Renal pelvis (tissue), 12 donors: ENCODE measurements at places on chromosomes 12 and 14. TPM values are rescaled to one million over a fixed set of nuclear protein-coding genes. Genes with fewer than 3 reads are reported as not detected.

The IGF1 gene
- polyA plus RNA-seq = 5.6 TPM

The BMP4 gene
- 49.3 TPM for polyA plus RNA-seq

The MMP17 gene
- 1.6 TPM for polyA plus RNA-seq

The MFAP5 gene
- 1.0 TPM for polyA plus RNA-seq

The LRRC10 gene
- polyA plus RNA-seq = not detected

The MLEC gene
- 176 TPM for polyA plus RNA-seq

The IL26 gene
- not detected for polyA plus RNA-seq

The DDX23 gene
- polyA plus RNA-seq = 125 TPM

The RFX4 gene
- 0.17 TPM for polyA plus RNA-seq

The ANO2 gene
- polyA plus RNA-seq = 4.9 TPM

The REP15 gene
- polyA plus RNA-seq = 3.3 TPM
